ENCODE measurements at places on chromosomes 4 and X. TPM values are rescaled to one million over a fixed set of nuclear protein-coding genes. Genes with fewer than 3 reads are reported as not detected.
A peak's percentile ranks its signal among the peaks of the same experiment; 100 is the strongest.

DNA sequence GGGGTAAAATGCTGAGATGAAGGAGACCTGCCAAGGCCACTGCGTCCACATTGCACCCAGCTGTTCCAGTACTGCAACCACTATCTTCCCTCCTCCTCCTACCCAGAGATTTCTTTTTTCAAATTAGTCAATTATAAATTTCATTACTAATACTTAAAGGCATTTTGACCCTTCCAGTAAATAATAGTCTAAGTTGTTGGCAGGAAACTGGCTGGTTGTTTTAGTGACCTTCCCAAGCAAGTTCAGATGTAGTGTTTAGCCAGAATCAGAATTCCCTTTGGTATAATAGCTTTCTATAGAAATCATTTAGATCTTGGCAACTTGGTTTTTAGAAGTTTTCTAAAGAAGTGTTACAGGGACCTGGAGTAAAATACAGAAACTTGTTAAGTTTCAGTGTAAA, 66.0 kb downstream of the AASDH start:
- DNase-seq: no peak

DNA sequence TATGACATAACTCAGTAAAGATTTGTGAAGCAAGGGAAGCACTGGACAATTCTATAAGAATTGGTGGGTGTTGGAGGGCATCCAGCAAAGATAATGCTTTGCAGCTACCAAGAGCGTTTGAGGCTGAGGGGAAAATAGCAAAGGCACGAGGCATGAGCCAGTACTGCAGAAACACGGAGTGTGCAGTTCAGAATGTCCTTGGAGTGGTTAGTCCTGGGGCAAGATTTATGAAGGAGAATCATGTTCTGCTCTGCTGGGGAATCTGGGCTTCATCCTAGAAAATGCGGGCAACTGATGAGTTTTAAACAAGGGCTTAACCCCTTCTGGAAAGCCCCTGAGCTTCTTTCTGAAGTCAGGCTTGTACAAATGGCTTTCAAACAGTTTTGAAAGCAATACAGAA, 452.5 kb downstream of the IL15 start:
- no peak for DNase-seq

DNA sequence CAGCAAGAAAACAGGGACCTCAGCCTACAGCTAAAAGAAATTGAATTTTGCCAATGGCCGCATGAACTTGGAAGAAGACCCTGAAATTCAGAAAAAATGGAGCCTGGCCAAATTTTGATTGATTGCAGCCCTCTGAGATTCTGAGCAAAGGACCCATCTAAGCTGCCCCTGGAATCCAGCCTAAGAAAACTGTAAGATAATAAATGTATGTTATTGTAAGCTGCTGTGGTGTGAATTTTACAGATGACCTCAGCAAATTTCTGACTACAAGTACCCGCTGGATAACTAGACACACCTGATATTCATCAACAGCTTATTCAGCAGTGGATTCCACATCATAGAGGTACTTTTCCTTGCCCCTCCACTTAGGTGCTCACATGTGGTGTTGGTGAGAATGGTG, 119.5 kb upstream of the EPHA5 start:
- DNase-seq: no peak

GRCh38 chr4:183887351-183887750, 17.8 kb upstream of the STOX2 start:
- peak; percentile 43 for DNase-seq

DNA sequence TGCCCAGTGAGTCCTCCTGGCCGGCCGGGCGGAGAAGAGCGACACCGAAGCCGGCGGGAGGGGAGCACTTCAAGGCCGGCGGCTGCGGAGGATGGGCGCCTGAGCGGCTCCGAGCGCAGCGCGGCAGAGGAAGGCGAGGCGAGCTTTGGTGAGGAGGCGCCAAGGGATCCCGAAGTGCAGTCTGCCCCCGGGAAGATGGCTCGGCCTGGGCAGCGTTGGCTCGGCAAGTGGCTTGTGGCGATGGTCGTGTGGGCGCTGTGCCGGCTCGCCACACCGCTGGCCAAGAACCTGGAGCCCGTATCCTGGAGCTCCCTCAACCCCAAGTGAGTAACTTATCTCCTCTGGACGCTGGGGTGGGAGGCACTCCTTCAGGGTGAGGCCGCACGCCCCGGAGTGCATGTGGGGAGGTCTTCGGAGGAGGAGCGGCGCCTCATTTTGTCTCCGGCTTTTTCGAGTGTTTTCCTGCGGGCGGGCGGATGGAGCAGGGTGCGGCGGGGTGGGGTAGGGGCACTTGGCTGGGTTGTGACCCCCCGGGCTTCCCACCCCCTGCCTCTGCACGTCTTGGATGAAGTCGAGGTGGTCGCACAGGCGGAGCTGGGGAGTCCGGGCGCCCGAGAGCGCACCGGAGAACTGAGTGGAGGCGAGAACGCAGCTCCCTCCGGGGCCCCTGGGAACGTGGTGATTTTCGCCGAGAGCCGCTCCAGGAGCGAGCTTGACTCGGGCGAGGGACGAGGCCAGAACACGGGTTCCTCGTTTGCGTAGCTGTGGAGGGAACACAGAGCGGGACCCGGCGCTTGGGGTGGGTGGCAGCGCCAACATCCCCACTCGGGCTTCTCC, 979 bp downstream of the EFNB1 start:
- DNase-seq: peak; percentile 61

DNA sequence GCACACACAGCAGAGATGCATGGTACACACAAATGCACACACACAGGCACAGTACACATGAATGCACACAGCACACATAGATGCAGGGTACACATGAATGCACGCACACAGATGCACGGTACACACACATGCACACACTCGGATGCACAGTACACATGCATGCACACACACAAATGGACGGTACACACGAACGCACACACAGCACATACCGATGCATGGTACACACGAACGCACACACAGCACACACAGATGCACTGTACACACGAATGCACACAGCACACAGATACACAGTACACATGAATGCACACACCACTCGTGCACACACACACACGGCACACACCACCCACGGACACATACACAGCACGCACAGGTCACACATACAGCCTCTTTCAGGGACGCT, 43.8 kb upstream of the CPLX1 start:
- no peak for DNase-seq

- peak; percentile 29 for DNase-seq
Measured at GRCh38 chrX:11663875-11664210, 1.9 kb downstream of the ARHGAP6 start.

- no peak for DNase-seq
Measured at GRCh38 chr4:140100771-140101170, 53.2 kb downstream of the MAML3 start.

GRCh38 chr4:25865586-25865985, 2.8 kb upstream of the SEL1L3 start:
- peak; percentile 73 for DNase-seq

- DNase-seq: no peak
Measured at GRCh38 chr4:1631136-1631535, 53.0 kb downstream of the FAM53A start.

GRCh38 chr4:134695433-134695832, 493.8 kb upstream of the PABPC4L start:
- no peak for DNase-seq

- no peak for DNase-seq
Measured at GRCh38 chrX:119734897-119735339, 23.5 kb upstream of the SOWAHD start.

DNA sequence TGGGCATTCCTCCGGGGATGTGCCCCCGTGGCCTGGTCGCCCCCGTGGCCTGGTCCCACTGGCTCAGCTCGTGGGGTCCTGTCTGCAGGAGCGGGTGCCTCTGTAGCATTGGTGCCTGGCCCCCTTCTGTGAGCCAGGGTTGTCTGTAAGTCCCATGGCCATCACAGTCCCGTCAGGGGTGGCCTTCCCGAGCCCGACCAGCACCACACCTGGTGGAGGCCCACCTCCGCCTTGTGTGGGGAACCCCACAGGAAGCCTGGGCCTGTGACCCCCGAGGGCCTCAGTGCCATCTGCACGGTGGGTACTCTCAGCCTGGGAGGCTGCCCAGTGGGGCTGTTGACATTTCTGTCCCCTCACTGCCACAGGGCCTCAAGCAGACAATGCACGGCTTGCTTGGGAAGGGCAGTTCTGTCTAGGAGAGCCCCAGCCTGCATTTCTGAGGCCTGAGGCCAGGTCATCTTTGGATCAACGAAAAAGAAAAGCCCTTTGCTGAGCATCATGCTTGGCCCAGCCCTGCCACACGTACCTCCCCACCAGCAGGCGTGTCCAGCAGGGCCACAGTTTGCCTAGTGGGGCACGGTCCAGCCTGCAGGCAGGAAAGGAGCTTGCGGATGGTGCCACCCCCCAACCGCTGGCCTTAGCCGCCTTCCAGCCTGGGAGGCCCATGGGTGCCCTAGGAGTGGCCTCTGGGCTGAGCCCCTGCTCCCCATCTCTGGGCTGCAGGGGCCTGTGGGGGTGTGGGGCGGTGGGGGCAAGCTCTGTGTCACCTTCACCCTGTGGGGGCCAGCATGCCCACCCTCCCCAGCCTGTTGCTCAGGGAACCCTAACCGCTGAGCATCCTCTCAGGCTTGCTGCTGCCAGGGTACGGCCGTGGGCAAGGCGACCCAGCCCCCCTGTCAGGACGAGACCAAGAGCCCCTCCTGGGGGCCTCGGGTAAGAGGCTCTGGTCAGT, 23.2 kb downstream of the NKX1-1 start:
- no peak for DNase-seq

MID2 gene
- total RNA-seq: 9.4 TPM

CSAG1 gene
- not detected for total RNA-seq

CENPVL3 gene
- total RNA-seq: 1.5 TPM

VEGFD gene
- total RNA-seq: 0.26 TPM

ERAS gene
- total RNA-seq: not detected

SPANXA1 gene
- total RNA-seq: not detected

MAGEA8 gene
- total RNA-seq: not detected

All from H7 (cell line).